ENCODE measurements at places on chromosomes 2 and 18.

- no peak for DNase-seq
Measured at GRCh38 chr2:60836491-60836890, 44.9 kb upstream of the REL start.

DNA sequence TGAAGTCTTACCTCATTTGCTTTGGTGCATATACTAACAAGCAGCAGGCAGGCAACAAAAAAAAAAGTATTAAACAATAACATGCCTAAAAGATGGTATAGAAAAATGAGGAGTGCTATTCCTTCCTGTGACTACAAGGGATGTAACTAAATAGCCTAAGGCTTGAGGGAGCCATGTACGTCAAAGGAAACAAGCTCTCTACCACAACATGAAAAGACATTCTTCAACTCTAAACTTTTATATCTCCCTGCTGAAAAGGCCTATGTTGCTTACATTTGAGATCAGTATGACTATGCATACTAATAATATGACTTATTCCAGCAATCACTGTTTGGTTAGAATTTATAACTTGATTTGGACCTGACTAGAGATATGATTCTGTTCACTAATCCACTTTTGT, 347.9 kb downstream of the ADCYAP1 start:
- DNase-seq: no peak

DNA sequence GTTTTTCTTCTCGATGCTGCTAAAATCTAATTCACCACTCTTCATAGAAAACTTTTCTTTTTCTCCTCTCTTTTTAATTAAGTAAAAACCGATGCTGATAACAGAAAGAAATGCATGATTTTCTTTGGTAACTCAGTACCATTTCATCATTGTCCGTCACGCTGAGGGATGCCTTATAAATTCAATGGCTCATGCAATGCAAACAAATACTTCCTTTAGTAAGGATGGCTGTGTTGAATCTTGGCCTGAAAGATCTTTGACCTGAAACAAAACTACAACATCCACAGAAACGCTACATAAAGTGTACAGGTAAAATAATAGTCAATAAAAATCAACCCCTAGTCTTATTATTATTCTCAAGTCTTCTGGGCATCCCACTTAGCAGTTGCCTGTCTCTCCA, 261.4 kb downstream of the SLC8A1 start:
- no peak for DNase-seq

GRCh38 chr2:12289120-12289802, 427.5 kb upstream of the TRIB2 start:
- no peak for DNase-seq

DNA sequence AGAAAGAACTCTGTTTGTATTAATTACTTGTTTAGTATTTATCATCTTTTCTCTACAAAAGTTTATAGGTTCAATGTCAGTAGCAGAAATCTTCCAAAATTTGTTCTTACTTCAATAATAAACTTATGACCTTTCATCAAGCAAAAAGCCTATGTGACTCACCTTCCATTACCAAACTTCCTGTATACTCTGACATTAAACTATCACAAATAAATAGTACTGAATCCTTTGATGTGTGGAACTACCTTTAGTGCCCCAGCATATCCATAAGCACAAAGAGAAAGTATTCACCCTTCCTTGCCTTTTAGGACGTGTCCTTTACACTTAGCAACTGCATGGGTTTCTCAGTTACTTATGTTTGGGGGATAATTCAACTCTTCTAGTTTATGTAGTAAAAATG, 166.0 kb downstream of the EHBP1 start:
- DNase-seq: no peak

DNA sequence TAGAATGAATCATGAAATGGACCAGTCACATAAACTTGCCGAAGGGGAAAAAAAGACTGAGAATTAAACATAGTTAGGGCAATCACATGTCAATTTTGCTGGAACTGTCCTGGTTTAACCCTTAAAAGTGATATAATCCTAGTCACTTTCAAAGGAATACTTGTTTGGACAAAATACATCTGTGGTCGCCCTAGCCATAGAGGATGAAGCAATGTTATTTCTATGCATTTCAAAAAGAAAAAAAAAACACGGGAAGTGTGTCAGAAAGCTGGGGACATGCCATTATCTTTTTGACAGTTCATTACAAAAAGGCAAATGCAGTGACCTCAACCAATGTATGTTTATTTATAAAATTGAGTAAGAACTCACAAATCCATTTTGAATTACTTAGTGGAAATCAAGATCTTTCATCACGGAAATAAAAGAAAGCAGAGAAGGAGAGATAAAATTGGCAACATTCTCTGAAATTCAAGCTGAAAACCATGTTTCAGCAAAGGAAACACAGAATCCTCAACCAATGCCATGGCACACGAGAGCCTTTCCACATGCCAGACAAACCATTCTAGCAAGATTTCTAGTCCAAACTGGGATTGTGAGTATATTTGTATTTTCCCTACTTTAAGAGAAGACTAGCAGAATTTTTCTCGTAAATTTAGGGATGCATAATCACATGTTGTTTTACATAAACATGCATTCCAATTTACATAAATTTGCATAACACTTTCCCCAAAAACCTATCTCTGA, 854.3 kb upstream of the ACVR2A start:
- DNase-seq: no peak
